ENCODE measurements at places on chromosomes 2 and 18. TPM values are rescaled to one million over a fixed set of nuclear protein-coding genes. Genes with fewer than 3 reads are reported as not detected.
A peak's percentile ranks its signal among the peaks of the same experiment; 100 is the strongest.

The CTNNA2 gene
- not detected for total RNA-seq

The ALLC gene
- not detected for total RNA-seq

- DNase-seq = peak; percentile 71
These were observed 50.6 kb downstream of the TRAF3IP1 start for GRCh38 chr2:238370823-238371372.

- no peak for DNase-seq
These were observed 100.4 kb upstream of the ZBTB14 start for GRCh38 chr18:5395860-5396448.

- no peak for DNase-seq
These were observed 512.9 kb upstream of the ID2 start for GRCh38 chr2:8168876-8169424.

DNA sequence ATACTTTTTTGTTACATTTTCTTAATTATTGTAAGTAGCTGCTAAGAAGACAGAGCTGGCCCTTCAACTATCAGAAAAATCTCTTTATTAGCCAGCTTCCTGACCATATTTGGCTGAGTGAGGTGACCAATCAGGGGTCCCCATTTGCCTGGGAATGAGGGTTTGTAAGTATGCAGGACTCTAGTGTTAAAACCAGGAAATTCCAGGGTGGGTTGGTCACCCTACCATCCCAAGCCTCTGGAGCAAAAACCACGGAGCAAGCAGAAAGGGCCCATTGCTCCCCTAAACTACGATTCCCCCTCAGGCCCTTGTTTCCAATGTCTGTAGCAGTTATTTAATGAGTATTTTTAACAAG, 165.6 kb upstream of the NCKAP5 start:
- no peak for DNase-seq

GRCh38 chr2:9703085-9703678, 72.4 kb upstream of the YWHAQ start:
- peak; percentile 96 for DNase-seq

DNA sequence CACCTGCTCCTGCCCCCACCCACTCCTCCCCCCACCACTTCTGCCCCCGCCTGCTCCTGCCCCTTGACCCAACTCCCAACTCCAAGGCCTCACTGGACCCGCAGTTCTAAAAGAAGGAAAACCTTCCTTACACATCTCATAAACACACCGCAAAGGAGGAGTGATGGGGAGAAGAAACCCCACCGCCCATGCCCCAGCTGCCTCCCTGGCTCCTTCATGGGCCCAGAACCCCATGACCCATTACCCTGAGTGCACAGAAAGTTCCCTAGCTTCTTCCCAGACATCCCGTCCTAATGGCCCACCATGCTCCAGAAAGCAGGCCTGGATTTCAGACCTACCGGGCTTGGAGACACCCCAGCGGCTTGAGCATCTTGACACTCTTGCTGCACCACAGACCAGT, 17.8 kb upstream of the CNDP2 start:
- DNase-seq = no peak

DNA sequence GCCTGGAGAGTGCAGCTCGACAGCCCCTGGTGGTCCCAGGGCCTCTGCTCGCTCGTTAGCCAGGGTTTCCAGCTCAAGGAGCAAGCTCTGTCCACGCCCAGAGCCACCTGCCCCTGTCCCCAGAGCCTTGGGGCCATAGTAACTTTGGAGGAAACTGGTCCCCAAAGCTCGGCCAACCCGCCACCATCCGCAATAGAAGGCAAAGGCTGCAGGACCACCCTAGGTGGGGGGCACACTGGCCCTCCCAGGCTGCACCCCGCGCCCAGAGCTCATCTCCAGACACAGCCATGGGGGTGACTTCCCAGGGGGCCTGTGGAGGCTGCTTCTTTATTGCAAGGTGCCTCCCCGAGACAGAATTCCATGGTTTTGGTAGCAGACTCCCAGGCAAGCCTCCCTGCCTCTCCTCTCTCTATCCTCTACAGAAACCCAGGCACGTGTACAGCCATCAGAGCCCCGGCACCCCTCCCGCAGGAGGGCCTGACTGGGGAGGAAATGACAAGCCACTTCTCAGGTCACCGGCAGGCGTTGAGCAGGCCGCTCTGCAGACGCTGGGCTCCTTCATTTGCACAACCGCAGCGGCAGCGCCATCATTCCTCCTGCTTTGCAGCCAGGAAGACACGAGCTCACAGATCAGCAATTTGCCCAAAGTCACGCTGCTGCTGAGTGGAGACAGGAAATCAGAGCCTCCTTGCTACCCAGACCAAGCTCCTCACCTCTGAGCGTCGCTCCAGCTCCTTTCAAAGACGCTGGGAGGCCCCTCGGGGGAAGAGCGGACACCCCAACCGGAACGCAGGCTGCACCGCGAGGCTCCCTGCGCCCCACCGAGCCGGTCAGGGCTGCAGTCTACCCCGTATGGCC, 80.2 kb downstream of the NDUFA10 start:
- DNase-seq = no peak

DNA sequence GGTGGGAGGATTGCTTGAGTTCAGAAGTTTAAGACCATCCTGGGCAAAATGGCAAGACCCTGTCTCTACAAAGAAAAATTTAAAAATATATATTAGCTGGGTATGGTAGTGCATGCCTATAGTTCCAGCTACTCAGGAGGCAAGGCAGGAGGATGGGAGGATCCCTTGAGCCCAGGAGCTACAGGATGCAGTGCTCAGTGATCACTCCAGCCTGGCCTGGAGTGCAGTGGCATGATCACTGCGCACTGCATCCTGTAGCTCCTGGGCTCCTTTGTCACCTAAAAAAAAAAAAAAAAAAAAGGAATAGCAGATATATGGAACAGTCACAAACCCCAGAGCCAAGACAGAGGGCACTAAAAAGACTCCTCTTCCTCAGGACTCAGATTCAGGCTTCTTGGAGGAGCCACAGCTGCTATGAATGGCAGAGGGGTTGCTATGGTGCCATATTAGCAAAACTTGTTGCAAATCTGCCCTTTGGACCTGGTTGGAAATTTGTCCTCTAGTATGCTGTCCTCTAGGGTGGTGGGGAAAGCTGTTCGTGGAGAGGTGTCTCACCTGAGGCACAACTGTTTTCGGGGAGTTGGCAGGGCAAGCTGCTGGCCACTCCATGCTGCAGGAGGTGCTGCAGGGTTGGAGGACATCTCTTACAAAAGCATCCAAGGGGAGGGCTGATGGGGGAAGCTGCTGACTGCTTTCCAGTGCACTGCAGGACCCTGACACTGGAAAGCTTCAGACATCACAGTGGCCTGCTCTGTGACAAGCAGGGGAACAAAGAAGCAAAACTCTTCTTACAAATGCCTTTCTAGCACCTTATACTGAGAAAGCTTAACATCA, 22.7 kb downstream of the CYP20A1 start:
- no peak for DNase-seq

- no peak for DNase-seq
These were observed 825.9 kb downstream of the TRIB2 start for GRCh38 chr2:13542642-13543041.

- no peak for DNase-seq
These were observed 75.9 kb downstream of the TMEM131 start for GRCh38 chr2:97919858-97920257.

All from fibroblast of villous mesenchyme (primary cell).